Stimulated activated naive CD4-positive, alpha-beta T cell treated with Interleukin-2 at 50 U/mL for 16 hours (primary cell): ENCODE measurements at places on chromosomes 5 and 9.

- no peak for DNase-seq
These were observed 510.2 kb downstream of the SPATA31D1 start for GRCh38 chr9:82498541-82499317.

GRCh38 chr9:29974197-29974596 lies 2400.9 kb upstream of the C9orf72 start:
- no peak for DNase-seq

DNA sequence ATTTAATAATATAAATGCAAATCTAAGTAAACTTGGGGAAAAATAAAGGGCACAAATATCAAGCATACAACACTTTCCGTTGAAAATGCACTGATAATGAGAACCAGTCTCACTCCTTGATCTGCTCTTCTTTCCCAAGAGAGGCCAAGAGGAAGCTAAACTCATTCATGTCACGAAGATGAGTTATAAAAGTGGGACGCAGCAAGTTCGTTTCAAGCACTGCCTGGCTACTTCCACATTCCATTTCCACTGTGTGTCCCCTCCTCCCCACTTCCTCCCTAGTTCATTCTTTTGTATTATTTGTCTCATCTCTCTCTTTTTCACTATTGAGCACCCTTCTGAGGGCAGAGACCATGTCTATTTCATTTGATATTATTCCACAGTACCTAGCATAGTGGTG lies 158.1 kb downstream of the SLC24A2 start:
- no peak for DNase-seq

- no peak for DNase-seq
These were observed 278.7 kb upstream of the ISL1 start for GRCh38 chr5:51104556-51104955.

DNA sequence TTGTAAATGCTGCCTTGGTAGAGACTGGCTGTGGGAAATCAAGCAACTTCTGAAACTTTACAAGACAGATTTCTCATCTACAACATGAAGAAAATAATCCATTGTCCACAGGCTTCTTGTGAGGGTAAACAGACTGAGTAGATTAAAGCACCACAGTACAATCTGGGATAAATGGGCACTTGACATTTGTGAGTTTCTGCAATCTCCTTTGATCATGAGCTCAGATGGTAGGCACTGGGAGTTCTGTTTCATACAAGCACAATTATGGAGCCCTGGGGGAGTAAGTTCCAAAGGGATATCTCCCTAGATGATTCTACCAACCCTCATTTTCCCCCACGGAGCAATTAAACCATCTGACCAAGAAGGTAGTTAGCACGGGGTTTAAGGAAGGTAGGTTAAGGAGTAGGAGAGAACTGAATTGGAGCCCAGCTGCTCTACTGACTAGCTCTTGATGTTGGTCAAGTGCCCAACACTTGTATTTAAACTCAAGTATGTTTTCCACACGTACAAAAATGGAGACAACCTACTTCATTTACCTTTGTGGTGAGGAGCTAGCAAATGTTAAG lies 479.5 kb upstream of the TNC start:
- DNase-seq: no peak

DNA sequence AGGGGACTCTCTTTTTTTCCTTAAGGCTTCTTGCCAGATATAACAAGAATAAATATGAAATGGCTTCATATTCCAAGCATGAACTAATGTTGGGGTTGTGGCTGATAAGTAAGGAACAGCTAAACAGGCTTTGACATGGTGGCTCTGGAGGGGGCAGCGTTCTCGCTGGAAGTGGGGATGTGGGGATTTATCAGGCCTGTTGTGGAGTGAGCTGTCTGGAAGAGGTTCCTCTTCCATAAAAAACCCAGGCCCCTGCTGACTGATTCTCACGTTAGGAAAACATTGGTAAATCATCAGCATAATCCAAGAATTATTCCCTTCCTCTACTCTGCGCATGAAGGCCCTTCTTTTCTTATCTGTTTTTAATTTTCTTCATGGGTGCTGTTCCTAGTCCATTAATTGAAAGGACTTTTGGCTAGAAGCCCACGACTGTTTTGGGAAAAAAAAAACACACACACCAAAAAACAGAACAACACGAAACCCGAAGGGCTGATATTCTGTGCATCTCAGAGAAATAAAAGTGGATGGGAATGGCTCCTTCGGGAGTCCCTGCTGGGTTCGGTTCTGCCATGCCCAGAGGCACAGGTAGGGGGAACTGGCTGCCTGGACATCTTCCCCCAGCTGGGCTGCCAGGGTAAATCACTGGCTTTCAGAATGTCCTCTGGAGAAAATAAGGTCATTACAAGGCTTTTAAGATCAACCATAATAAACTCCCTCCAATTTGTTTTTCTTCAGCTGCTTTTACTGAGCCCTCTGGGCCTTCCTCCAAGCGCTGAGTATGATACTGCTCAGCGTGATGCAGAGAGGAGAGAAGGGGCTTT lies 297.0 kb downstream of the SLIT3 start:
- no peak for DNase-seq

- DNase-seq: no peak
These were observed 35.2 kb downstream of the MTRR start for GRCh38 chr5:7904170-7904569.

DNA sequence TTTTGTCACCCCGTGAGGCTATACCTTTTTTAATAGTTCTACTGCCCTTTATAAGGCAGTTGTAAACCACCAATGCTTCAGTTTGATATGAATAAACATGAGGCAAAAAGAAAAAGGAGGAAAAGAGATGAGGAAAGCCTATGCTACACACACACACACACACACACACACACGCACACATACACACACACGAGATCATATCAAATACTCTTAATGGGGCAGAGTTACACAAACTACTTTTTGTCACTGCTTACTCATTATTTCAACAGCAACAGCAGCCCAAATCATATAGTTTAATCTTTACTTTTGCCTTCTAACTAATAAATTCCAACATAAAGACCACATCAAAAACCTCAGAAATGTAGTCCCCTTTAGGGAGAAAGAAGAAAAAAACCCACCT lies 116.8 kb upstream of the PAM start:
- no peak for DNase-seq

- DNase-seq: no peak
These were observed 11.6 kb upstream of the RNU6ATAC start for GRCh38 chr9:134175808-134176598.

DNA sequence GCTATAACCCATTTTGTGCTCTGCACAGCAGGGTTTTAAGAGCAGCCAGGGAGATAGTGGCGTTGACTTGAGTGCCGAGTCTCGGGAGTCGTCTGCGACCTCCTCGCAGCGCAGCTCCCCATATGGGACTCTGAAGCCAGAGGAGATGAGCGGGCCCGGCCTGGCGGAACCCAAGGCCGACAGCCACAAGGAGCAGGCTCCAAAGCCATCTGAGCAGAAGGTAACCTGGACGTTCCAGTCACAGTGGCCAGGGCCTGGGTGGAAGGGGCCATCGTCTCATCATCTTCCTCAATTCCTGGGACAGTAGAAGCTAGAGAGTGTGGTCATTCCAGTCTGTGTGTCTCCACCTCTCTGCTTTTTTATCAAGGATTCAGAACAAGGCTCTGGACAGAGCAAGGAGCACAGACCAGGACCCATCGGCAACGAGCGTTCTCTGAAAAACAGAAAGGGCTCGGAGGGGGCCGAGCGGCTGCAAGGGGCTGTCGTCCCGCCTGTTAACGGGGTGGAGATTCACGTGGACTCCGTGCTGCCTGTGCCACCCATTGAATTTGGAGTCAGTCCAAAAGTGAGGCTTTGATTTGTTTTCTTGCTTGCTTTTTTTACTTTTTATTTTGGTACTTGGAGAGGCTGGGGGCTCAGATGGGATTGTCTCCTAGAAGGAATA lies 20.2 kb upstream of the POMT1 start:
- DNase-seq: no peak

DNA sequence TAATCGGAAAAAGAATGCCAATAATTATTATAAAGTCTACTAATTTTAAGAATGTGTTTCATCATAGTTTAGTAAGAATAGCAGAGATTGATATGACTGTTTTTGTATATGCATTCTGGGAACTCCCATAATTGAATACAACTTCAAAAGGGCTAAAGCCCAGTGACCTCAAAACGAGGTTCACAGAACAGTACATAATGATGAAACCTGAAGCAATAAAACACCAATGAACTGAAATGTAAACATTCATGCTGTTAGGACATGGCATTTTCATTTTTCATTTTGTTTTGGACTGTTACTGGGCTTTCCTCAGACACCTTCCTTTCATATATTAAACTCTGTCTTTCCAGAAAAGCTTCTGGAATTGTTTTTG lies 684 bp upstream of the JMY start:
- DNase-seq: no peak
